ENCODE measurements at places on chromosomes 3 and 15.

DNA sequence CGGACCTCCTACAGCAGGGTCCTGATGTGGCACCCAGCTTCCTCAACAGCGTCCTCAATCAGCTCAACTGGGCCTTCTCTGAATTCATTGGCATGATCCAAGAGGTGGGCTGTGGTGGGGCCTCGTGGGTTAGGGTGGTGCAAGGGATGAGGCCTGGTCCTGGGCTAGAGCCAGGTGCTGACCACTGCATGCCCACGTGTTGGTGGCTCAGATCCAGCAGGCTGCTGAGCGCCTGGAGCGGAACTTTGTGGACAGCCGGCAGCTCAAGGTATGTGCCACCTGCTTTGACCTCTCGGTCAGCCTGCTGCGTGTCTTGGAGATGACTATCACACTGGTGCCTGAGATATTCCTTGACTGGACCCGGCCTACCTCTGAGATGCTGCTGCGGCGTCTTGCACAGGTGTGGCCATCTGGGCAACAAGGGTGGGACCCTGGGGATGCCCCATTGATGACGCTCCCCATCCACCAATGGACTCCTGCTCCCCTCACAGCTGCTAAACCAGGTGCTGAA, 3.8 kb downstream of the AMIGO3 start:
- DNase-seq: no peak

DNA sequence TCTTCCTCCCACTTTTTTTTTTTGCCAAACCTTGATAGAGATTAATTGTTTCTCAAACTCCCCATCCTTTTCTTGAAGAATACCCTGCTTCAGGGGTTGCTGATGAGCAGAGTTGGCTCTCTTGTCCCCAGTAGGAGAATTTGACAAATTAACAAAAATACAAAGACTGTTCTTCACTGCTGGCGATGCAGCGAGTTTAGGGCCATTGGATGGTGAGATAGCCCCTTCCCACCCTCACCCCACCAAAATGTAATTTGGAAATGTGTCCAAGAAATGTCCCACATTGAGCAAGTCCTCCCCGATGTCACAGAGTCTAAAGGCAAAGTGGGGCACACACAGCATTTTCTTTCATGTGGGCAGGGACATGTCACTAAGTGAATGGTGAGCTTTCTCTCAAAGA, 136.0 kb upstream of the RARB start:
- no peak for DNase-seq

GRCh38 chr3:15347063-15347736, 14.8 kb upstream of the SH3BP5 start:
- DNase-seq: no peak

GRCh38 chr15:33150971-33151370, 43.5 kb downstream of the FMN1 start:
- DNase-seq: no peak

- peak; percentile 12 for DNase-seq
Measured at GRCh38 chr3:186213946-186214345, 105.1 kb upstream of the ETV5 start.

- no peak for DNase-seq
Measured at GRCh38 chr3:76841747-76842146, 198.2 kb upstream of the ROBO2 start.

GRCh38 chr3:125651244-125651643, 55.9 kb upstream of the OSBPL11 start:
- no peak for DNase-seq

DNA sequence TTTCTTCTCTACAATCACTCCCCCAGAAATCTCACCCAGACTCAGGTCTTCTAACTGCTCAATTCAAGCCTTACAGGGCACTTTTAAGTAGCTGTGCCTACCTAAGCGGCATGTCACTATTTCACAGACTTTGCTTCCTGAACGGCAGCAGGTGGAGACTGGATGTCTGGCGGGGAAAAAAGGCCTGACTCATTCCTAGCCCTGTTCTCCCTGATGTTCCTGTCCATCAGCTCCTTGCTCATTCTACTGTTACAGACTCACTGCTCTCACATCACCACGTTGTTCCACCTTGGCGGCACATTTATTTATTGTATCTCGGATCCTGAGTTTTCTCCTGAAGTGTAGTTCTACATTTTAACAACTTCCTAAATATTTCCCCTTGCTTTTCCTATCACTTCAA, 52.6 kb upstream of the ATP11B start:
- DNase-seq: no peak

- no peak for DNase-seq
Measured at GRCh38 chr3:107796791-107797190, 274.0 kb downstream of the BBX start.

DNA sequence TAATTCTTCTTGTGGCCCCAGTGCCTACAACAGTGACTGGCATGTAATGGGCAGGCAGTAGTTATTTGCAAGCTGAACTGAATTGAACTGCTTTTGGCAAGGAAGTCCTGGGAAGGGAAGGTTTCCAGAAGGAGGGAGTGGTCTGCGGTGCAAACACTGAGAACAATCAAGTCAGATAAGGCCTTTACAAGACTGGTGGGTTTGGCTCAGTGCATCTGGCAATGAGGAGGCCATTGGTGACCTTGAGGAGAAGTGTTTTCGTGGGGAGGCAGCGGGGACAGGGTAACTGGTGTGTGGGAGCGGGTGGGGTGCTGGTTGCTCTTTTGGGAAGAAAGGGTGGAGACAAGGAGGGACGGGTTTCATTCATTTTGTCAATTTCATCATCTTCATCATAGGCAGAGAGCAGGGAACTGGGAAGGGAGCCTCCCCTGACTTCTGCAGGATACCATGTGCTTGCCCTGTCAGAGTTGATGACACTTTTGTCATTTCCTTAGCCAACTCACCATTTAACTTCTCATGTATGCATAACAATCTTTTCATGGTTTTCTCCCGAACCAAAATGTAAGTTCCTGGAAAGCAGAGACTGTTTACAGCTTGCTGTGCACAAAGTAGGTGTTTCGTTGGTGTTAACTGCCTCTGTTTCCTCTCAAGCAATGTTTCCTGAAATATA, 8.4 kb upstream of the EHD4 start:
- DNase-seq: no peak
